HAP-1 (cell line): ENCODE measurements at places on chromosomes 3 and 15.

DNA sequence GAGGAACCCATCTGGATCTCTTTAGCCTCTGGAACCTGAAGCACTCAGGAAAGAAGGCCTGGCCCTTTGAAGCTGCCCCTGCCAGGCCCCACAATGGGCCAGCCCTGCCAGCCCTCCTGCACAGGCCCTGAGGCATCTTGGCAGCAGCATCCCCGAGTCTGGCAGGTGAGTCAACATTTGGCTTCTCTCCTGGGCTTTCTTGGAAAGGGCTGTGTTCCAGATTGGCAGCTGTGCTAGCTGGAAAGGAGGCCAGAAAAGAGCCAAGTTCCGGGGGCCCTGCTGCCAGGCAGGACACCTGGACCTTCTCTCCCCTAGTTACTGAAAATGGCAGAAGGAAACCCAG is 187.2 kb downstream of the SHQ1 start:
- no peak for DNase-seq

GRCh38 chr3:191961022-191961421 is 500.1 kb downstream of the PYDC2 start:
- no peak for DNase-seq

- DNase-seq = no peak
These were observed 135.0 kb downstream of the LRRK1 start for GRCh38 chr15:101054116-101054515.

GRCh38 chr3:157134620-157135191 is 25.2 kb downstream of the CCNL1 start:
- no peak for DNase-seq

GRCh38 chr3:133258358-133258757 is 141.5 kb upstream of the BFSP2 start:
- DNase-seq = no peak

DNA sequence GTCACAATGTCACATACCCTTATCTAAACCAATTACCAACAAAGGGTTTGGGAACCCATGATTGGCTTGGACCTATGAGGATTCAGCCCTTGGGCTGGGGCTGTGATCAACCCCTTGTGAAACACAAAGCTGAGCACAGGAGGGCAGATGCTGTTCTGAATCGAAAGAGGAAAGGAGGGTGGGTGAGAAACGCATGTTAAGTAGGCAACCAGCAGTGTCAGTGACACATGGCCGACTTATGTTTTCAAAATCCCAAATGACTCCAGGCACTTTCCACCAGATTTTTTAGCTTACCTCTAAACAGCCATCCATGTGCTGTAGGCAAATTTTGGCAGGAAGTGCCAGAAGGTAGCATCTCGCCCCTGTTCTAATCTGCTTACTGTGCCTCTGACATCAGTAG is 34.1 kb upstream of the KLHL25 start:
- DNase-seq = no peak

- DNase-seq = no peak
These were observed 2.5 kb downstream of the SCG5 start for GRCh38 chr15:32643907-32644445.

GRCh38 chr3:63352008-63352279 is 73.8 kb downstream of the SYNPR start:
- no peak for DNase-seq

DNA sequence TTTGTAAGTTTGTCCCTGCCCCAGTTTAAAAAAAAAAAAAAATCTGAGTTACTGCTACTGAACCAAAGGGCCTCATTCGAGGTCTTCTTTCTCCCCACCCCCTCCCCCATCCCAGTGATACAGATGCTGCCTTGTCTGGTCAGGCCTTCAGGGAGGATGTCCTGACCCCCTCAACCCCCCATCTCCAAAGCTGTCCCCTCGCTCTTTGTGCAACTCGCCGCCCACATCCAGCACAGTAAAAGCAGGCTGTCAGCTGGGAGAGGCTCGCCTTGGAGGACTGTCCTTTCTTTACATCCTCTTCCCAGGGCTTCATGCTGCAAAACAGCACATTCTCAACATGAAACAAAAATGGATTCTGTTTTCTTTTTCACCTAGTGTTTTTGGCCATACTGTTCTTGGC is 133.4 kb downstream of the VGLL4 start:
- DNase-seq = no peak

DNA sequence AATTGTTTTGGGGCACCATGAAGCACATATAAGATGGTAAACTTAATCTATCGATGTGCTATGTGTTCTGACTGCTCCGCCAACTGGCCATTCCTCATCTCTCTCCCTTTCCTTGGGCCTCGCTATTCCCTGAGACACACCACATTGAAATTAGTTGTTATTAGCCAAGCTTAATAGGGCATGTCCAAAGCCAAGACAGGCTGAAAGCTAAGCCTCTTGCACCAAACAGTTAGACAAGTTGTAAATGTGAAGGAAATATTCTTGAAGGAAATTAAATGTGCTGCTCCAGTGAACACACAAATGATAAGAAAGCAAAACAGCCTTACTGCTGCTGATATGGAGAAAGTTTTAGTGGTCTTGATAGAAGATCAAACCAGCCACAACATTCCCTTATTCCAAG is 39.3 kb downstream of the C2CD4A start:
- DNase-seq = no peak

DNA sequence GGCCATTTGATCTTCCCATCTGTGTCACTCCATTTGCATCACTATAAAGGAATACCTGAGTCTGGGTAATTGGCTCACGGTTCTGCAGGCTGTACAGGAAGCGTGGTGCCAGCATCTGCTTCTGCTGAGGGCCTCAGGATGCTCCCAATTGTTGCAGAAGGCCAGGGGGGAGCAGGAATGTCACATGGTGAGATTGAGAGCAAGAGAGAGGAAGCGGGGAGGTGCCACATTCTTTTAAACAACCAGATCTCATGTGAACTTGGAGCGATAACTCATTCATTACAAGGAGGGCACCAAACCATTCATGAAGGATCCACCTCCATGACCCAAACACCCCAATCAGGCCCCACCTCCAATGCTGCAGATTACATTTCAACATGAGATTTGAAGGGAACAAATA is 13.1 kb upstream of the RAB7A start:
- DNase-seq = no peak

GRCh38 chr15:67569668-67570067 is 27.2 kb downstream of the MAP2K5 start:
- DNase-seq = no peak

DNA sequence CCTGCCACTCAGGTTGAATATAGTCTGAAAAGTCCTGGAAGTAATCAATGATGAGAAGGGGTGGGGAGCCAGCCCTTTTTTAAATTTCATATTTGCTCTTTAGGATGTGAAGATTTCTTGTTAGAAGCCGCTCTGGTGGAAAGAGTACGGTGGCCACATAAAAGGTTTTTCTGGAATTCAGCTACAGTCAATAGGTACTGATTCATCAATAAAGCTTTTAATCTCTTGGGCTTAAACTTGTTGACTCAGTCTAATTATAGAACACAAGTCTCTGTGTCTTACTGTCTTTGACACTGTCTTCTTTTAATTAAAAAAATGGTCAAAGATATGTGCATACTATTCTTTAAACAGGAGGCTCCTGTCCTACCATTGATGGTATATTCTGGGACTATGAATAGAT is 99.9 kb upstream of the TP63 start:
- DNase-seq = no peak

DNA sequence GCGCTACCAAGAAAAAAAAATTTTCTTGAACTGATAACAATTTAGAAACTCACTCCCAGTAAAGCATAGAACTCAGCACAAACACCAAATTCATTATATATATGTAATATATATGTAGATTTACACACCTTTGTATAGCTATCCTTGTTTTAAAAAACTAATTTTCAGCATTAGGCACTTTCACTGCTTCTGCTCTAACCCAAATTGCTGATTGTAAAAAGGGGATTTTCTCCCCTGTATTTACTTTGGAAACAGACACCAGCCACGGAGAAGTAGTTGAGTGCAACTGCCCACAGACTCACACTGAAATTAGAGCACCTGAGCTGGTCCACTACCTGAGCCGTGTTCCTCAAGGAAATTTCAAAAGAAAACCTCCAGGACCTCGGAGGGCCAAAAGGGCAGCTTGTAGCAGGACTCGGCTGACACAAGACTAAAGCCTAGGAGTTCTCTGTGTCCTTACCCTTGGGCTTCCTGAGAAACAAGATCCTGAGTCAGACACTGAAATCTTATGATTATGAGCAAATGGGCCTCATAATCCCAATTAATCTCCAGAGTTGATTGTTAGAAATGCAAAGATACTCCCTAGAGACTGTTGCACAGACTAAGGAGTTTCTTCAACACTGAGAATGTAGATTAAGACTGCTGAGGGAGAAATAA is 106.0 kb downstream of the TNIK start:
- no peak for DNase-seq

DNA sequence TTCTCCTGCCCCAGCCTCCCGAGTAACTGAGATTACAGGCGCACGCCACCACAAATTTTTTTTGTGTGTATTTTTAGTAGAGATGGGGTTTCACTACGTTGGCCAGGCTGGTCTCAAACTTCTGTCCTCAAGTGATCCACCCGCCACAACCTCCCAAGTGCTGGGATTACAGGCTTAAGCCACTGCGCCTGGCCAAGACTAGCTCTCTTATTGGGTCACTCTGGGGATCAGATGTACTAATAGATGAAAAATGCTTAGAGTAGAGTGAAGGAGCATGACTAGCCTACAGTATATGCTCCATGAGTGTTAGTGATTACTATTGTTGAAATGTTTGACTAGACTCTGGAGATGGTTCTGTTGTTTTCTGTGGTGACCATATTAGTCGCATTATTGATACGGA is 21.8 kb downstream of the RARB start:
- no peak for DNase-seq

DNA sequence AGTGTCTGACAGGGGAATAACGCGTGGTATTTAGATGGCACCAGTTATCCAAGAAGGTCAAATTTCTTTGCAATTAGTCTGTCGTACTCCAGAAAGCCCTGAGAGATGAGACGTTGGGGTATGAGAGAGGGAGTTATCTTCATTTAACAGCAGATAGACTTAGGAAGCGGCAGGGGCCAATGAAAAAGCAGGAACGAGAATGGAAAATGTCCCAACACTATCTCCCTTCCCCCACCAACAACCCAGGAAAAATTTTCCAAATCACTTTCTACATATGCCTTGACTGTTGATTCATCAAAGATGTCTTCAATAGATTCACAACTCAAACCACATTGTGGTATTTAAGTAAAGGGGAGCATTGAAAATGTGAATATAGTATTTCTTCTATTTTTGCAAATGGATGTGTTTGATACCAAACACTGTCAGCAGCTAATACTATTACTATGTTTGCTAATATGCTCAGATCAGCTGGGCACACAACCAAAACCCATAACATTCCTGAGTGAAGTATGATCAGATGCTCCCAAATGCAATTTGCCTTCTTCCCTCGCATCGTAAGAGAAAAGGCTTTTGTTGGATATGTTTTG is 13.3 kb upstream of the GREM1 start:
- no peak for DNase-seq

GRCh38 chr15:40633178-40633577 is 39.1 kb downstream of the KNL1 start:
- DNase-seq = no peak

DNA sequence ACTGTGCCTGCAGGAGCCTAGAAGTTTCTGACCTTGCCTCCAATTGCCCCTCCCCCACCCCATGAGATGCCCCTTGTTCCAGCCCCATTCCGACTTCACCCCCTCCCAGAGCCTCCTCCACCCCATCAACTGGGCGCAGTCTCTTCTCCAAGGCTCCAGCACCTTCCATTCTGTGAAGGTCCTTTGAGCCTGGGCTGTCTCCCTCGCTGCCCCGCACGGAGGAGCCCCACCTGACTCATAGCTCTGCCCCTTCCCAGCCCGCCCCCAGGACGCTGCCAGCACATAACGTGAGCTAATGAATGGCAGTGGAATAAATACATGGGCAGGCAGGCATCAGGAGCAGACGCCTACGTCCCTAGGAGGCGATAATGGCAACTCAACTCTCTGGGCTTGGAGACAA is 113.1 kb downstream of the NUP210 start:
- no peak for DNase-seq
